Lung microvascular endothelial cell (primary cell): ENCODE measurements at places on chromosomes 4 and X. TPM values are rescaled to one million over a fixed set of nuclear protein-coding genes. Genes with fewer than 3 reads are reported as not detected.

The L1CAM gene
- total RNA-seq = under 0.01 TPM in 2 replicates

The IRF2 gene
- 16.3 and 20.6 TPM in 2 replicates for total RNA-seq

GRCh38 chr4:76993787-76994641 is 44.5 kb downstream of the SEPTIN11 start:
- DNase-seq = no peak

DNA sequence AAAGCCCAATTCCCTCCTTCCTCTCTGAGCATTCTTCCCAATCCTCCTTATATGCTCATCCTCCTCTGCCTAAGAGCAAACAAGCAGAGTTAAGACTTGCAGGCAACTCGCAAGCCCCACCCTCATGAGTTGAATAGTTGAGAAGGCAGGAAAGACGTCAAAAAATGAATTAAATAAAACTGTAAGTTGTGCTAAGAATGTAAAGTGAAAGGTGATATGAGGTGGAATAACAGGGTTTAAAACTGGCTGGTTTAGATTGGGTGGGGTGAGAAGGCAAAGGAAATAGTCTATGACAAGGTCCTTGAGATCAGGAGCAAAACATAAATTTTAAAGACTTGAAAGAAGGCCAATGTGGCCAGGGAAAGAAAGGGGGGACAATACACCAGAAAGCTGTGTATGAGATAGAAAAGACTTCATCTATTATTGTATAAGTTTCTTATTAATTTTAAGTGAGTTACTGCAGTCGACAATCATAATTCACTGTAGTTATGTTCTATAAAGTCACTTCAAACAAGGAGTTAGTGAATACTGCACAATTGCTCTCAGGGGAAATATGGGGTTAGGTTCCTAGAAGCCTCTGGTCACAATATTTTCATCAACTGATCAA is 124.9 kb downstream of the RELL1 start:
- no peak for DNase-seq

GRCh38 chr4:110753466-110753865 is 130.6 kb upstream of the PITX2 start:
- no peak for DNase-seq

- DNase-seq = no peak
Measured at GRCh38 chrX:134533352-134533751, 73.4 kb downstream of the HPRT1 start.

GRCh38 chr4:163816494-163816893 is 322.0 kb downstream of the TMA16 start:
- DNase-seq = no peak
